WTC11 (cell line): ENCODE measurements at places on chromosomes 5 and 9.

DNA sequence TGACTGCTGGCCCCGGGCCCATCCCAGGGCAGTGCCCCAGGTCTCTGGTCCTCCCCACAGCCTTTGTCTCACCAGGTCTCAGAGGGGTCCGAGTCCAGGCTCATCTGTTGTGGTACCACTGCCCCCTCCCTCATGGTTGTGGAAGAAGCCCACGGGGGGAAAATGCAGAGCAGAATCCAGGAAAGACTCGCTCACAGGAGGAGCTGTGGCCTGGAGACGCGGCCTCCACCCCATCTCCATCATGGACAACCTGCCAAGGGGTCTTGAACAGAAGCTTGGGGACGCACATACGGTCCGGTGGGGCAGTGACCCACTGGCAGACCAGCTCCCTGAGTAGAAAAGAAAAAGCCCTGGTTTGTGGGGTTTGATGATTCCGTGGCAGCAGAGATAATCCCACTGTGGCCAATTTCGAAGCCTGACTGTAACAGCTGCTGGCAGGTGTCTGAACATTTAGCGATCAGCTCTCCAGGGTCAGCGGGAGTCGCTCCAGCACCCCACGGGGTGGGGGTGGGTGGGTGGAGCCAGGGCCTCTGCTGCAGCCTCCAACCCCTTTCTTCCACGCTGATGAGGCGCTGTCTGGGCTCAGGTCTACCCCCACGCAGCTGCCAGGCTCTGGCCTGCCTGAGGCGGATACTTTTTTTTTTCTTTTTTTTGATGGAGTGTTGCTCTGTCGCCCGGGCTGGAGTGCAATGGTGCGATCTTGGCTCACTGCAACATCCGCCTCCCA lies 1.9 kb upstream of the GRIN1 start:
- DNase-seq: no peak

DNA sequence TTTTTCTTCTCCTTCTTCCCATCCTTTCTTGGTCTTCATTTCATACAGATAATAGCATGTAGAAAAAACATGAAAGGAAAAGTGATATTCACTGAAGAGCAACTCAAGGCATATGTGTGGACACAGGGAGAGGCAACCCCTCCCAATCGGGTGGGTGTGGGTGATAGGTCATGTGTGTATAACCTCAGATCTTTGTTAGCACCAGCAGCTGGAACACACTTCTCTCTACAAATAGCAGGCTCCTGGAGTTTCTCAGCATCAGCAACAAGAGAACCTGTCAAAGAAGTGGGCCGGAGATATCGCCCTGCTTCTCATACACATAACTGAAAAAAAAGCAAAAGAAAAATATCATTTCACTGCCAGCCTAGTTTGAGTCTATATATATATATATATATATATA lies 426.4 kb downstream of the DTWD2 start:
- no peak for DNase-seq

DNA sequence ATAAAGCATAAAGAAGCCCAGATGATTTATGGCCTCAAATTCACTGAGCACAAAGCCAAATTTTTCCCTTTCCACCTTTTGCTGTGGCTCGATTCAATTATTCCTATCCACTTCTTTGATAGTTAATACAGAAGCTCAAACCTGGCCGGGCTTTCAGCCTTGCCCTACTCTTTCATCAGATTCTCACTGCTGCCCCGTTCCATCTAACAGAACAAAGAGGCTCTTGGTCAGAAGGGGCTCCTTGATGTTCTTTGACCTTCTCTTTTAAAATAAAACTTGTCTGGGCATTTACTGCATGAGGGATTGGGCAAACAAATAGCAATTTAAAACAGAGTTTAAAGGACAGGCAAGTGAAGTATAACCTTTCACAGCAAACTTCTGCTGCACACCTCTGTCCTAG lies 9.8 kb downstream of the GRXCR2 start:
- DNase-seq: no peak

DNA sequence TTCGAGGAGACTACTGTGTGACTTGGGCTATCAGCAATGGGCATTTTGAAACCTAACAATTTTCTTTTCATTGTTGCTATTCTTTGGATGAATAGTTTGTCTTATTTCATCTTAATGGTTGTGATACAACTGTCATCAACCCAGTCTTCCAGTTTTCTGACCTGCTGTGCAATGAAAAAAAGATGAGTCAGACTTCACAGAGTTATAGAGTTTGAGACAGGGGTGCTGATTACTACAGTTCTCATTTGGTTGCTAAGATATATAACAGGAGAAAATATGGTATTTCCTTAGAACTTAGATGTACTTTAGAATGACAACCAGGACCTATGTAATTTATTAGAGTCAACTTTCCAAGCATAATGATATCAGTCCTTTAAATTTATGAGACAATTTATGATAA lies 564.4 kb upstream of the NUDT12 start:
- no peak for DNase-seq

DNA sequence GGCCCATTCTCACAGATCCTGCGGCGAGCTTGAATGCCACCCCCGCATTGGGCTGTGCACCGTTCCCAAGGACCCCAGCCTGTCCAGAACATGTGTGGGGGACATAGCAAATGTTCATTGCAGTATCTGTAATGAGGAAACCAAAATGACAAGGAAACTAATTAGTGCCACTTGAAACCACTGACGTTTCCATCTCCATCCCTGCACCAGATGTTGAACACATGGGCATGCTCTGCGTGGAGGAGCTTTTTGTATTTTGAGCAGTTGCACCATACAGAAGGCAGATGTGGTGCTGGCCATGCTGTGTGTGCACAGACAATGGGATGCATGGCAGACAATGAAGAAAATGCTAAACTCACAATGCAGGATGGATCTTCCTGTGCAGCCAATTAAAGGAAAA lies 437.7 kb downstream of the SEMA5A start:
- no peak for DNase-seq
